ENCODE measurements at places on chromosomes 1 and 21. TPM values are rescaled to one million over a fixed set of nuclear protein-coding genes. Genes with fewer than 3 reads are reported as not detected.
A peak's percentile ranks its signal among the peaks of the same experiment; 100 is the strongest.

DNA sequence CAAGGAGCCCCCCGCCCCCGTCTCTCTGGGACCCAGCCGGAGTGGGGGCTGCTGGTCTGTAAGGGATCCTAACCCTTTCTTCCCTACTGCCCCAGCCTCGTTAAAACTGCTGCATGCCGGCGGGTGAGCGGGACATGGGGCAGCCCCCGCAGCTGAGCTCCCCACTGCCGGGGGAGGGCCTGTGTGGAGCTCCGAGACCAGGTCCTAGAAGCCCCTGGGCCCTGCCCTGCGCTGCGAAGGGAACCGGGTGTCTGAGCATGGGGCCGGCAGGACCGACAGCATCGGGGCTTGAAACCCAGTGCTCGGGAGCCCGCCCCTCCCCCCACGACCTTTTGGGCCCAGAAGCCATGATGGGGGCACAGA lies 9.2 kb upstream of the COL6A1 start:
- no peak for DNase-seq

GRCh38 chr1:89604414-89604735 lies 28.5 kb upstream of the LRRC8C start:
- no peak for DNase-seq

Gene PLA2G2F
- 3.0 TPM for total RNA-seq

DNA sequence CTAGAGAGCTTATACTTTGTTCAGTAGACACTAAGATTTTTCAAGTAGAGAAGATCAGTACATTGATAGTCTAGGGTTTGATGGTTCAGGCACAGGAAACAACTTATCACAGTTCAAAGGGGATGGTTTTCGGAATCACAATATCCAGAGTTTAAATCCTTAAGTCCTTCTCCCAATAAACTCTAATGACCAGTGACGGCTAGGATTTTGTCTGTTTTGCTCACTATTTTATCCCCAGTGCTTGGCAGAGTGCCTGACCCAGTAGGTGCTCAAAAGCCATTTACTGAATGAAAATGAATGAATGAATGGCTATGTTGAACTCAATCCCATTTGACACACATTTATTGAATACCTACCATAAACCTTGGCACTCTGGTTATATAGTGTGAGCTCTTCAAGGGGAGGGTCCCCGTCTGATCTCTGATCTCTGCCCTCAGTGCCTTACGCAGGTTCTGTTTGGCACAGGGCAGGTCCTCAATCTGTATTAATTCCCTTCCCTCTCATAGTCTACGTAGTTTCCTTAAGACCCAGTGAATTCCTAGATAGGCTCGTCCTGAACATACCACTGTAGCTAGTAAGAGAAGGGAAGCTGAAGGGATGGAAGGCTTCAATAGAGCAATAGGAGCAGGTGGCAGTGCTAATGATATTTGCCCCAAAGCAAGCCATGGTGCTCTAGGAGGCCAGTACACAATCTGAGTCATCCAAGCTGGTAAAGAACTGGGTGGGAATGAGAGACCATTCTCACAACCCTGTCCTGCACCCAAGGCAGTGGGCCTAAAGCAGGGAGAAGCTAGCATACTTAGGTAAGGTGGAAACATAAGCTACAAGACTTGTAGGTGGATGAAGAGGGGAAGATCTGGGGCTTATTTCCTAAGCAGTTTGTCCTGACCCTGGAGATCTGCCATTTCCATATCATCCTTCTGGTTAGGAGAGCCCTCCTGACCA lies 53.4 kb downstream of the DMAP1 start:
- no peak for DNase-seq

- DNase-seq: no peak
Measured at GRCh38 chr1:61950418-61950817, 208.1 kb downstream of the PATJ start.

- no peak for DNase-seq
Measured at GRCh38 chr1:228335406-228336307, 71.0 kb downstream of the TRIM11 start.

Gene BEND5
- 12.5 TPM for total RNA-seq

Gene CFHR5
- total RNA-seq: not detected

- DNase-seq: no peak
Measured at GRCh38 chr1:34800214-34800613, 7.4 kb downstream of the GJA4 start.

- DNase-seq: no peak
Measured at GRCh38 chr1:110390692-110391245, at the start of gene SLC16A4. Gene SLC16A4 (minus strand): TSS chr1:110391026. CDS start chr1:110389323, 1,703 bp downstream.

DNA sequence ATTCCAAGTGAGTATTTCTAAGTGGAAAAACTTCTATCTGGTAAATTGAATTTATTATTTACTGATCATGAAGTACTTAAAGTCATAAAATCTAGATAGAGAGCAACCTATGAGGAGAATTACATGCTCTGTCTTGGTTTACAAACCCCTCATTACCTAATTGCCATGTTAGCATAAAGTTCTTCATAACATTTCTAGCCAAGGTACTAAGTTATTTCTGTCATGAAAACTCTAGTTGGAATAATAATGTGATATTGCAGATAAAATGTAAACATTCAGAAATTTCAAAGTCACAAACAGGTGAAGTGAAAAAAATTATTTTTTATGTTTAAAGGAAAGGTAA lies 228.6 kb downstream of the TTLL7 start:
- DNase-seq: no peak

- DNase-seq: peak; percentile 7
Measured at GRCh38 chr1:210360852-210361477, 32.3 kb downstream of the HHAT start.

DNA sequence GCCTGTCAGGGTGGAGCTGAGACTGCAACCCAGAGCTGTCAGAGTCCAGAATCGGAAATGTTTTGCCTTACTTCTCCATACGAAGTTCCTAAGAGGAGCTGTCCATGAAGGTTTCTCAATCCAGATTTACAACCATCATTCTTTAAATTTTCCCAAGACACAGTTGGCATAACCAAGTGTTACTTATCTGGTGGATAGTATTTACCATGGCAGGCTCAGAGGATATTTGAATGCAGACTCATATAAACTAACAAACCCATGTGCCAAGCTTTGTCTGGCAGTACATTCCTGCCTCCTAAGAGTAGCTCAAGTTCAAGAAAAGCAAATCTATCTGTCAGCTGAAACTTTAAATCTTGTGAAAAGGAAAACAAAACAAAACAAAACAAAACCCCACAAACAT lies 267.9 kb downstream of the ZNF326 start:
- DNase-seq: no peak

DNA sequence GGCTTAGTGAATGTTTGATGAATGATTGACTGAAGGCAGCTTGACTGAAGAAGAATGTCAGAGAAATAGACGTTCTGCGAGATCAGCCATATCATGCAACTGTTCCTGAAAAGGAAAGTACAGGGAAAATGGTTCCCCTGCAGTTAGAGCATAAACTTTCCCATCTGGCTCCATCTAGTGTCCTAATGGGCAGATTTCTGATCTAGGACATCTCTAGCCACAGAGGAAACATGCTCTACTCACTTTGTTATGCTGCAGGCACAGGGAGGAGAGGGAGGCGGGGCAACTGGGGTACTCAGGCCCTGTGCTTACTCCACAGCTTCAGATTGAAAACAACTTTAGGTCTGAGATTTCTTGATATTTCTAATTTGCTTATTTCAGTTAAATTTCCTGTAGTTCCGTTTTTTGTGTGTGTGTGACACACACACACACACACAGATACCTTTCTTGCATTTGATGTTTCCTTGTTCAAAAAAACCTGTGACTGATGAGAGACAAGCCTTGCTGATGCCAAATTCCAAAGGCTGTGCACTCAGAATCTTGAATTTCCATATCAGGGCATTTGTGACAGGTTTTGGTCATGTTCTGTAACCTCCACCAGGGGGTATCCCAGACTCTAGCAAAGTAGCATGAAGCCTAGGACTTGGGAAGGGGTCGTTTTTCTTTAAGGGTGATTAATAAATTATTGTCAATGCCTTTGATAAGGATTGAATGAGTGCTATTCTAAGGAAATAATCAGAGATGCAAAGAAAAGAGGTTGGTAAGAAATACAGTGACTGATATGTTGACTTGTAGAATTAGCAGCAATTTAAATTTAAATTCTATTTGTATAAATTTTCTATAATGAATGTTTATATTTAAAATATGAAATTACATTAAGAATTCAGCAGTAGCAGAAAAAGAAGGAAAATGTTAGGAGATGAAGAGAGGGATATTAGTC lies 139.7 kb upstream of the BEND5 start:
- DNase-seq: peak; percentile 70

GRCh38 chr21:17545007-17545406 lies 32.2 kb downstream of the CXADR start:
- DNase-seq: no peak

GRCh38 chr1:77991638-77992037 lies 12.8 kb upstream of the FUBP1 start:
- DNase-seq: no peak

DNA sequence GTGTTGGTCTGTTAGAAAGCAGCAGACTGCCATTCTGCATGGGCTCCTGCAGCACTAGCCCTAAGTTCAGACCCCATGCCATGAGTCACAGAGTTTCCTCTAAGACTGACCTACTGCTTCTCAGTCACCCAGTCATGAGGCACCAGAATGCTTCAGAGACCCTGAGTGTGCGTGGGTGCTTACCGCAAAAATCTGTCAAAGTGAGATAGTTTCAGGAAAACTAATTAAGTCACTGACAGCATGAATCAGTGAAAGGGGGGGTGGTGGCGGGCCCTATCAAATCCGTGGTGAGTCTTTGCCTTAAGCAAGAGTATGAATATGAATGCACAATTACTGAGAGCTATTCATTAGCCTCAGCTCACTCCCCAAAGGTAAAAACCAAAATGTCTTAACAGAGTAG lies 98.1 kb downstream of the KCTD3 start:
- DNase-seq: no peak

Gene PWP2
- 10.9 TPM for total RNA-seq

Gene CIART
- 2.1 TPM for total RNA-seq

DNA sequence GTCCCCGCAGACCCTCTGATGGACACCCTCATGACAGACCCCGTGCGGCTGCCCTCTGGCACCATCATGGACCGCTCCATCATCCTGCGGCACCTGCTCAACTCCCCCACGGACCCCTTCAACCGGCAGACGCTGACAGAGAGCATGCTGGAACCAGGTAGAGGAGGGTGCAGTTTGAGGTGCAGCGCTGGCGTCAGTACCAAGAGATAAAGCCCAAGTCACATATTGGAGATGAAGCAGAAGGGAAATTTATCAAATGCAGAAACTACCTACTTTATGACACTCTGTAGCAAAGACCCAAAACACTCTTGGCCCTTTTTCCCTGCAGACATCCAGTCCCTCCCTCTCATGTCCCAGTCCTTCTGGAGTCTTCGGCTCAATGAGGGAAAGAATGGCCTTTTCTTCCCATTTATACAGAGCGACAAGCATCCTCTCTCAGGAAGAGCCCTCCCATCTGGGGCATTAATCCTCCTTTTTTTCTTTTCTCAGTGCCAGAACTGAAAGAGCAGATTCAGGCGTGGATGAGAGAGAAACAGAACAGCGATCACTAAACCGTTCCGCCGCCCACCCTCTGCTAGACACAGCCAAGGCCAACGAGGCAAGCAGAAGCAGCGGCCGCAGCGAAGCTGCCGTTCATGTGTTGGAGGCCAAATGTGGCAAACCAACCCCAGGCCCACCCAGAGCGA lies 30.8 kb upstream of the KIF1B start:
- DNase-seq: no peak

GRCh38 chr21:44304877-44305293 lies 5.0 kb downstream of the PFKL start:
- DNase-seq: no peak

DNA sequence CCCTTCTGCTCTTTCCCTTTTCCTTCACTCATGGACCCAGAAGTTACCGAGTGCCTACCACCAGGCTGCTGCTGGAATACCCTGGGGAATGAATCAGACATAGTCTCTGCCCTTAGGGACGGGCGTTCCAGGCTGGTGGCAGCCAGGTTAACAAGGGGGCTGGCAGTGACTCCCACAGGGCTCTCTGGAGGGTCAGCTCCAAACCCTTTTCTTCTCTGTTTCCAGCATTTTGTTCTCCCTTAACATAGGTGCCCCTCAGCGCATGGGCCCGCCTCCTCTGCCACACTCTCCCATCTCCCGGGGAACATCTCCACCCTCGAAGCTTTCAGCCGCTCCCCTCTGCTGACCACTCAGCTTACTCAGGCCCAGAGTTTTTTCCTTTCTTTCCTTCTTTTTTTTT lies 62.9 kb upstream of the LRP8 start:
- no peak for DNase-seq

GRCh38 chr21:44480200-44481053 lies 25.1 kb downstream of the LRRC3 start:
- DNase-seq: no peak

Gene FTCD
- total RNA-seq: 0.20 TPM

Data from skin of body (tissue), 3 donors.